ENCODE measurements at places on chromosomes 2 and 18. TPM values are rescaled to one million over a fixed set of nuclear protein-coding genes. Genes with fewer than 3 reads are reported as not detected.

DNA sequence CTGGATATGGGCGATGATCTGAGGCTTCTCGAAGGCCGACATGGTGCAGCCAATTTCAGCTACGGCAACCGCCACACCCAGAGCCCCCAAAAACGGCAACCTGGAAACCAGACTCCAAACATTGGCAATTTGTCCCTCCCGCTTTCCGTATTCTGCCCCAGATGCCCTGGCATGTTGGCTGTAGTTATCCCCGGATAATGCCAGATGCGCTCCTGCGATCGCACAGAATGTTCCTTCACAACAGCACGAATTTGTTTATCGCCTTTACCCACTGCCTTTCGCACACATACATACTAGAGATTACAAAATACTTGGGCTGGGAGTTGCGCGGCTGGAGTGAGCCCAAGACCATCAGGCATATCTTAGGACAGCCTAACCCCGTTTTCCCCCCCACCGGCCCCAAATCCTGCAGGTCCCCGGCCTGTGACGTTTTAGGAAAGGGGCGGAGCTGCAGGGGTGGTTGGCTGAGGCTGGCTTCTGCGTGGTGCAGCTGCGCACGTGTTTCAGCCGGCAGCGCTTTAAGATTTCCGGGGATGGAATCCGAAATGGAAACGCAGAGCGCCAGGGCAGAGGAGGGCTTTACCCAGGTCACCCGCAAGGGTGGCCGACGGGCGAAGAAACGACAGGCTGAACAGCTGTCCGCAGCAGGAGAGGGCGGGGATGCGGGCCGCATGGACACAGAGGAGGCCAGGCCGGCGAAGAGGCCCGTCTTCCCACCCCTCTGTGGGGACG lies at the start of gene PNO1:
TSS of gene PNO1 (plus strand) at position 487 of the 732 bp plus-strand sequence. CDS start at position 534, 47 bp downstream.
- peak; percentile 79 for DNase-seq

GRCh38 chr2:22756276-22757043 lies 628.5 kb upstream of the KLHL29 start:
- DNase-seq = no peak

- DNase-seq = no peak
These were observed 823 bp downstream of the PARD3B start for GRCh38 chr2:204545861-204546735.

GRCh38 chr2:150561076-150561475 lies 73.6 kb upstream of the RND3 start:
- DNase-seq = no peak

GRCh38 chr18:39344487-39344886 lies 1778.9 kb upstream of the CELF4 start:
- DNase-seq = no peak

GRCh38 chr18:58695772-58696171 lies 24.5 kb downstream of the MALT1 start:
- DNase-seq = no peak

DNA sequence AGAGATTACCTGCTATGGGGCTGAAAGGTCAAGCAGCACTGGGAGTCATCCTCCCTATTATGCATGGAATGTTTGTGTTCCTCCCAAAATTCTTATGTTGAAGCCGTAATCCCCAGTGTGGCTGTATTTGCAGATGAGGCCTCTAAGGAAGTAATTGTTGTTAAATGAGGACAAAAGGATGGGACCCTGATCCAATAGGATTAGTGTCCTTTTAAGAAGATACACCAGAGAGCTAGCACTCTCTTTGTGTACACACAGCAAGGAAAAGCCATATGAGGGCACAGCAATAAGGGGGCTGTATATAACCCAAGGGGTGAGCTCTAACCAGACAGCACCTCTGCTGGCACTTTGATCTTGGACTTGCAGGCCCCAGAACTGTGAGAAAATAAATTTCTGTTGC lies 18.3 kb downstream of the STAM2 start:
- DNase-seq = no peak

DNA sequence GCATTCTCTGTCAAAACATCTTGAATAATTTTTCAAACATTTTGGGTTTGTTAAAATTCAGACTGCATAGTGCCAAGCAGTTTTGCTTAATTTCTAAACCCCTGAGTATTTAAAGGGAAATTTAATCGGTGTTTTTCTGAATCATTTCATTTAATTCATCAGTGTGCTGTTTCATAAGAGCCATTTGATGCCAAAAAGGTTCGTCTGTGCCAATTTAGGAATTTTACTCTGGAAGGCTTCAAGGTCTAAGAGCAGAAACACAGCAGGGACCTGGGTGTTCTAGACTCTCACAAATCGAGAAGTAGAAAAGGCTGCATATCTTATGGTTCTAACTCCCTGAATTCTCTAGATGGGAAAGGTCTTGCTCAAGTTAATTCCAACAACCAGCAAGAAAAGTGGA lies 311.9 kb upstream of the NT5C1B start:
- no peak for DNase-seq

GRCh38 chr2:230589497-230590015 lies 123.1 kb upstream of the CAB39 start:
- DNase-seq = no peak

GRCh38 chr2:174031226-174031625 lies 66.1 kb upstream of the SP3 start:
- no peak for DNase-seq

GRCh38 chr2:26534098-26534864 lies 56.4 kb upstream of the OTOF start:
- no peak for DNase-seq

DNA sequence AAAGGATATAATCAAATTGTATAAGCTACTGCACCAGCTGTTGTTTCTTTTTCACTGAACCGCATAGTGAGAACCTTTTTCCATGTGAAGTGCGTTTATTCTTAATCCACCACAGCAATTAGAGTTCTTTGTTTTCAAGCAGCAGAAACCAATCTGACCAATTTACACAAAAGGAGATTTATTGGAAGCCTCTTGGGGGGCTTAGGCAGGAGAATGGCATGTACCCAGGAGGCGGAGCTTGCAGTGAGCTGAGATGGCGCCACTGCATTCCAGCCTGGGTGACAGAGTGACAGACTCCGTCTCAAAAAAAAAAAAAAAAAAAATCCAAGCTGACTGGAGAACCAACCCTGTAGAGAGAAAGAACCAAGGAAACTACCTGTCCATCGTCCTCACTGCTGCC lies 10.0 kb downstream of the ADNP2 start:
- DNase-seq = no peak

GRCh38 chr2:237213315-237214022 lies 127.8 kb downstream of the COPS8 start:
- DNase-seq = no peak

GRCh38 chr2:9373047-9373446 lies 50.3 kb downstream of the ITGB1BP1 start:
- no peak for DNase-seq

GRCh38 chr2:159209341-159210306 lies 76.9 kb downstream of the WDSUB1 start:
- DNase-seq = no peak

DNA sequence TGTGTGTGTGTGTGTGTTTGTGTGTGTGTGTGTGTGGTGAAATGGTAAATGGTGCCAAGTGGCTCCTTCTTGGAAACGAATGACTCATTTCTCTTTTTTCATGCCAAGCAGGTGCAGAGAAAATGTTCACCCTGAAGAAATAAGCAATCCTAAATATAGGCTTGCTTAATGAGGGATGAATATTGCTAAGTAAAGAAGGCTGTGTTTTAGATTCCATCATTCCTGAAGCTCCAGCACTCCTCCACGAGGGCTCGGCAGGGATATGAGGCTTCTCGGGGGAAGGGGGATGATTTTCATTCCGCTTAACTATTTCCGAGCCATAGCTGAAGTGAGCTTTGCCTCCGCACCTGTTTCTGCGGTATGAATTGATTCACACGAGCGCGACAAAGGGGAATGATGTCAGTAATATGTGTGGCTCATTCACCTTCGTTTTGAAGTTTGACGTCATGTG lies 72.9 kb downstream of the TSN start:
- DNase-seq = no peak

DNA sequence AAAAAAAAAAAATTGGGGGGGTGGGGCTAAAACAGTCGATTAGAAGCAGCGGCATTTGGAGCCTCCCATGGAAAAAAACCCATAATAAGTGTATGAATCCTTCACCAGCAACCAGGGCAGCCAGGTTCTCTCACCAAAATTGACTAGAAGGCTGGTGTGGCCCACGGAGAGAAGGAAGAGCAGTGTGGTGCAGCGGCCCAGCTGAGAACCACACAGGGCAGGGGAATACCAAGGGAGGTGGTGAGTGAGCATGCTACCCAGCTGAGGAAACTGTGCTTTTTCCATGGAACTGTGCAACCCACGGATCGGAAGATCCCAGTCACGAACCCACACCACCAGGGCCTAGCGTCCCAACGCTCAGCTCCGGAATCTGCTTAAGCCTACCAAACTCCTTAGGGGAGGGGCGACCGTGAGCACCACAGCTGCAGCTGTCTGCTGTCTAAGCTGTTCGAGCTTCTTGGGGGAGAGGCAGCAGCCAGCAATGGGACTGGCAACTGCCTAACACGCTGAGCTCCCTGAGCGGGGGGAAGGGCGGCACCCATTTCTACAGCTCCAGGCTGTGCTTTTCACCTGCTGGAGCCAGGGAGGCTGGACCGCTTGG lies 1037.2 kb upstream of the ACVR2A start:
- DNase-seq = no peak

- DNase-seq = no peak
These were observed 21.4 kb upstream of the WDSUB1 start for GRCh38 chr2:159307942-159308341.

GRCh38 chr2:235262750-235263149 lies 231.1 kb upstream of the AGAP1 start:
- DNase-seq = no peak

DNA sequence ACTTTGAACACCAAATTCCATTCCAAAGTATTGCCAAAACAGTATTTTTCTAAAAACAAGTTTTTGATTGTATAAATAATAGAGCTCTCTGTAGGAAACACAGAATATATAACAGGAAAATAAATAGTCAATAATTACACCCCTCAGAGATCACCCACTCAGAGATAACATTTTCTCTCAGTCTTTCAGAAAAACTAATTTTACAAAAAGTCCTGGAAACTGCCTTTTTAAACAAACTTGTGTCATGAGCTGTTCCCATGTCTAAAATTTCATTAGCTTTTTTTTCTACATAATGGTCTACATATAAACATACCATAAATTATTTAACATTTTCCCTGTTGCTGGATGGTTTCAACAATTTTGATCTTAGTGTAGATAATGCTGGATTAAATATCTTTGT lies 1.2 kb upstream of the WDSUB1 start:
- DNase-seq = no peak

DNA sequence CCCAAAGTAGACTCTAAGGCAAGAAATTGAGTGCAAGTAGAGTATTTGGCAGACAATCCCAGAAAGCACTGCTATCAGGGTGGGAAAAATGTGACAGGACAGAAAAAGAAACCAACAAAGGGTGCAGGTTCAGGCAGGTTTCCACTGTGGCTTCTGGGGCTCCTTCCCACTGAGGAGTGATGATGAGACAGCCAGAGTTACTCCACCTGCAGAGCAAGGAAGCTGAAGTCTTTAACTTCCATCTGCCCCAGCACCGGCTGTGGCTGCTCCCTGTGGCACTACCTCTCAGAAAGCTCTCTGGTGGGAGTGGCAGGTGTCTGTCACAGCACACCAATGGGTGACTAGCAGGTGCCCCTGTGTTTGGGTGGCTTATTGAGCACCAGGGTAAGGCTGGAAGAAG lies 37.6 kb upstream of the ACKR3 start:
- no peak for DNase-seq

DNA sequence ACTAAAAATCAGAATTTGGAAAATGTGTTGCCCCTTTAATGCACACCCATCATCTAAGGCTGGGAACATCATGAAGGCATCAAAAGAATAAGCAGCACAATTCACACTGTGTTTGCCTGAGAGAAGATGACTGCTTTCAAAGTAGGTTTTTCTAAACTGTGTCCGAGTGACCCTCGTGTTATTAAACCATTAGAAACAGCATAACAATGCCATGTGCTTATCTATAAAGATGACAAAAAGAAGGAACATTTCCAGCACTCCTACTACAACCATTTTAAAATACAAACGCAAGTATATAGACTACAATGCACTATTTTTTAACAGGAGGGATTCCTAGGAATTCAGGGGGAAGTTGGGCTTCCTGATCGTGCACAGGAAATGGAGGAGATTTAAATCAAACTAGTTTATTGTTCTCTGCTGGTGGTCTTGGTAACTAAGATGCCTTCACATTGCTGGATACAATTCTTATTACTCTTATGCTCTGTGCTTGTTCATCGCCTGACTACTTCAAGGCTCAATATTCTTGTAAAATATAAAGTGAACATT lies 305.9 kb upstream of the CCDC68 start:
- DNase-seq = peak; percentile 71

GRCh38 chr18:8705238-8705960 lies at the start of gene MTCL1:
Gene MTCL1 (plus strand): TSS chr18:8705556. CDS start chr18:8705661, 105 bp downstream.
- no peak for DNase-seq

- DNase-seq = no peak
These were observed at the start of gene ADAM23 for GRCh38 chr2:206442833-206443734. Gene ADAM23 (plus strand): TSS chr2:206443532. CDS start chr2:206443867, 335 bp downstream.

- DNase-seq = no peak
These were observed 2.2 kb downstream of the RND3 start for GRCh38 chr2:150485114-150485870.

DNA sequence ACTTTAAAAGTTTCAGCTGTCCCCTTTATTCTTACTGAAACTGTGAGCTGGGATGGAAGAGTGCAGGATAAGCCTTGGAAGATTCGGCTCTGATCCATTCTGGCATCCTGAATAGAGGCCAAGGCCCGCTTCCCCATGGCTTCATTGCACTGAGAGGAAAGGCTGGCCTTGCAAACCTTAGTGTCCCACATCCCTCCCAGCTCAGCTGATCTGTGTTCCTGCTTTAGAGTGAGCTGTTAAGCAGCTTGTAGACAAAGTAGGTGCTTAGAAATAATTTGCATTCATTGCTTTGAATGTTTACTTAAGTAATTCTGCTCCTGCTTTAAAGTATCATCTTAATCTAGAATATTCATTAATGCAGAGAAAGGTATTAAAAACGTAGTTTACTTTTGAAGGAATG lies 169.6 kb upstream of the BOD1L2 start:
- DNase-seq = no peak

- no peak for DNase-seq
These were observed 26.5 kb upstream of the INO80C start for GRCh38 chr18:35524226-35524625.

- DNase-seq = peak; percentile 67
These were observed 25.5 kb upstream of the YWHAQ start for GRCh38 chr2:9656270-9656766.

- no peak for DNase-seq
These were observed 7.2 kb downstream of the PDCD1 start for GRCh38 chr2:241851325-241852115.

DNA sequence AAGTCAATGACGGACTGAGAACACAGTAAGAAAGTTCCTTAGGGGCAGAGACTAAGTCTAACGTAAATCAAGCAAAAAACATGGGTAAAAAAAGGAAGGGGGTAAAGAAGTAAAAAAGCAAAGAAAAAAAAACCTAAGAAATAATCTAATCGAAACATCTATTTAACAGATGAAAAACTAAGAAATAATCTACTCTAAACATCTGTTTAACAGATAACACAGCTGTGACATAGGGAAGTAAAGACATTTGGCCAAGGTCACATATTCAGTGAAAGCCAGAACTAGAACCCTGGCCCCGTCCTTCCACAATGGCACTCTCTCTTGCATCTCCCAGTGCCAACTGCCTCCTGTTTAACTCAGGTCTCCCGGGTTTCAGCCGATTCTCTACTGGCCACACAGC lies 48.1 kb downstream of the PSD4 start:
- DNase-seq = no peak

Gene KIF1A
- 0.07 TPM for total RNA-seq

Gene RAB27B
- total RNA-seq = 0.13 TPM

Gene POTEJ
- 0.07 TPM for total RNA-seq

Gene DGKD
- total RNA-seq = 9.1 TPM
